ENCODE measurements at places on chromosomes 7 and 10.

DNA sequence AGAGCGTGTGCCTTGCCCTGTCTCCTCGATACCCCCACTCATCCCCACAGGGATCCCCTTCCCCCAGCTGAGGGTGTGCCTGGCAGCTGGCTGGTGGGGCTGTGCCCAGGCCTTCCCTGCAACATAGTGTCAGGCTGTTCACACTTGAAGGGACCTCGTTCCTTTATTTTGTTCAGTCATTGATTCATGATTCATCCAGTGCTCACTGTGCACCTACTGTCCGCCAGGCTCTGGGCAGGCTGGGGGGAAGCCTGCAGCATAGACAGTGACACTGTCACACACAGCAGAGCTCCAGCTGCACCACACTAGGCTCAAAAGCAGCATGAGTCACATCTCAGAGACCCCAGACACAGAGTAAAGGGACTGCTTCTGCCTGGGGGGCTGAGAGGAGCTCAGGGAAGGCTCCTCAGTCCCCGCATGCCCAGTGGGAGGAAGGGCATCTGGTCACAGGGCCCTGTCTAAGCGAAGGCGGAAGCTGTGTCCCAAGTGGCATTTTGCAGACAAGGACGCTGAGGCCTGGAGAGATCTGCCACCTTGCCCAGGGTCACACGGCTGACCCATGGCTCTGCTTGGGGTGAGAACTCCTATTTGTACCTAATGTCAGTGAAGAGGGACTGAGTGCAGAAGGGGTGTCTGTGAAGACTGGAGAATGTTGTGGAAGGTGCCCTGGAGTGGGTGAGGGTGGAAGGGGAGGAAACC is 27.9 kb downstream of the CDH23 start:
- no peak for DNase-seq

GRCh38 chr7:128947854-128948253 is 10.1 kb downstream of the IRF5 start:
- DNase-seq, result peak; percentile 28

GRCh38 chr10:28841625-28842024 is 164.3 kb downstream of the BAMBI start:
- DNase-seq, result no peak

DNA sequence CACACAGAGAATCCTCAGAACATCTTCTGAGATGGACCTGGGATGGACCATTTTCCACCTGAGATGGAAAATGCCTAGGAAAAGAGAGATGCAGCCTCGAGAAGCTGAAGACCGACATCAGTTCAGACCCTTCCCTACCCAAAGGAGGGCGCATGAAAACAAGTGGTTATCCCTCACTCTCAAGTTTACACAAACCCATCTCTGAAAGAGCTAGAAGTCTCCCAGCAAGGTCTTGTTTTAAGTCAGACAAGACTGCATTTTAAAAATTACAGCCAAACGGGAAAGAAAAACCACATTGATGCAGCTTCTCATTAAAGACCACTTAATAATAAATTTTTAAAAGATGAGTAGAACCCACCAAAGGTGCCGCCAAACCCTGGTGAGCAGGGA is 1.3 kb downstream of the RAPGEF5 start:
- DNase-seq, result no peak

DNA sequence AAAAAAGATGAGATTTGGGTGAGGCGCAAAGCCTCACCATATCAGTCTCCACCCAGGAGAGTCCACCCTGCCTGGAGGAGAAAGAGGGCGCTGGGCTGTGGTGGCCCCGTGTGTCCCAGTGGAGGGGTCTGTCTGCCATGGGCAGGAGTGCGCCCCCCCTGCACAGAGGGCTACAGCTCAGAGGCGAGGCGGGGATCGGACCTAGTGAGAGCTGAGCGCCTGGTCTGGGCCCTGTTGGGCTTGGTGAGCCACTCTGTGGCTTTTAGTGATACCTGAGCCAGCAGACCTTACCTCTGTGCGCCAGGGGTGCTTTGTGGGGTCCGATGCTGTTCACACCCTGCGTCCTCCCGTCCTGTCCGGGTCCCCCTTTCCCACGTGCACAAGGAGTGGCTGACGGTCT is 25.9 kb upstream of the GNA12 start:
- DNase-seq, result no peak
